Ureter (tissue), 1 donor: ENCODE measurements at places on chromosomes 12 and 14. TPM values are rescaled to one million over a fixed set of nuclear protein-coding genes. Genes with fewer than 3 reads are reported as not detected.

- DNase-seq = no peak
These were observed 65.7 kb downstream of the MOK start for GRCh38 chr14:102239231-102239630.

- no peak for DNase-seq
These were observed 479.8 kb downstream of the ZFP36L1 start for GRCh38 chr14:68312884-68313610.

The MYF5 gene
- not detected for total RNA-seq

DNA sequence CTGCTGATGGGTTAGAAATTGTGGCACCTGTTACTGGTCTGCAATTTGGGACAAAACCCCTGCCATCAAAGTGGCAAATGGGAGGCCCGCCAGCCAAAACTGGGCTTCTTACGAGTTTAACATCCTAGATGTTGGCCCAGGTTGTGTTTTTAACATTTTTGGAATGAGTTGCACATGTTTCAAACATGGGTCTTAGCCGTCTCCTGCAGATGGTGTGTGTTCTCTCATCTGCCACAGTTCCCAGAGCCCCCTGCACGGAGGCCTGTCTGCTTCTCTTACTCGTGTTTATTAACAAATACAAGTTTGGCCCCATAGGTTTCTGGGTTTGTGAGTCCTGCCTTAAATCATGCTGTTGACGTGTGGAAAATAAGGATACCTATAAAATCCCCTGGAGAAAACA is 46.5 kb downstream of the CACNA2D4 start:
- DNase-seq = no peak

The METAP2 gene
- total RNA-seq = 56.5 TPM

GRCh38 chr14:40623643-40624042 is 983.0 kb upstream of the LRFN5 start:
- DNase-seq = no peak

GRCh38 chr12:94429633-94430032 is 30.0 kb downstream of the CEP83 start:
- no peak for DNase-seq

DNA sequence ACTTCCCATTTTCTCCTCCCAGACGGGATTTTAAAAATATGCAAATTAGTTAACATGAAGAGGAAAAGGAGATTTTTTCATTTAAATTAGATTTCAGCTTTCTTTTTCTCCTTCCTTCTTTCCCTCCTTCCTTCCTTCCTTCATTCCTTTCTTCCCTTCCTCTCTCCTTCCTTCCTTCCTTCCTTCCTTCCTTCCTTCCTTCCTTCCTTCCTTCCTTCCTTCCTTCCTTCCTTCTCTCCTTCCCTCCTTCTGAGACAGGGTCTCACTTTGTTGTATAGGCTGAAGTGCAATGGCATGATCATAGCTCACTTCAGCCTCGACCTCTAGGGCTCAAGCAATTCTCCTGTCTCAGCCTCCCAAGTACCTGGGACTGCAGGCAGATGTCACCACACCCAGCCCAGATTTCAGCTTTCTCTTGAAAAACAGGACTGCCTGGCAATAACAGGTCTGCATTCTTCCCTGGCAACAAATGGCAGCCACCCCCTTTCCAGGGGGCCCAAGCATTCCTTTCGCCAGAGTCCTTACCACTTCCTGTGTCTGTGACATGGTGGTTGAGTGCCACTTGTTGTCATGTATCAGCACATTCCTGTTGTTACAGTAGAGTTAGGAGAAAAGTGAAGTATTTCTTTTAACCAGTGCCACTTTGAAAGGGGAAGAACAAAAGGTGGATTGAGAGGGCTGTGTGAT is 119.1 kb downstream of the PTPN11 start:
- no peak for DNase-seq

The GSG1 gene
- not detected for total RNA-seq

- DNase-seq = no peak
These were observed 108.5 kb downstream of the NRXN3 start for GRCh38 chr14:78278464-78279250.

GRCh38 chr12:82517808-82518207 is 159.5 kb downstream of the METTL25 start:
- no peak for DNase-seq

- DNase-seq = no peak
These were observed 190.3 kb upstream of the RASSF8 start for GRCh38 chr12:25768151-25768550.

The FAM181A gene
- not detected for total RNA-seq

DNA sequence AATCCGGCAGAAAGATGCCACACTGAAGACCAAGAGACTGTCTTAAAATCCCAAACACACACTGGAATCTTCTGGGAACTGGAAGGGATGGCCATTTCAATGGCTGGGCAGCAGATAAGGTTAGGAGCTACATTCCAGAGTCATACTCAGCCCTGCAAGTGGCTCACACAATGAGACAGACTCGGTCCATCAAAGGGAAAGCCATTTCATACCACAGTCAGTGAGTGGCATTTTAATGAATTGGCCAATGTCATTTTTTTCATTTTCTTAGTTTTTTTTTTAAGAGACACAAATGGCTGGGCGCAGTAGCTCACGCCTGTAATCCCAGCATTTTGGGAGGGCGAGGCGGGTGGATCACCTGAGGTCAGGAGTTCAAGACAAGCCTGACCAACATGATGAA is 17.9 kb downstream of the CIT start:
- no peak for DNase-seq

DNA sequence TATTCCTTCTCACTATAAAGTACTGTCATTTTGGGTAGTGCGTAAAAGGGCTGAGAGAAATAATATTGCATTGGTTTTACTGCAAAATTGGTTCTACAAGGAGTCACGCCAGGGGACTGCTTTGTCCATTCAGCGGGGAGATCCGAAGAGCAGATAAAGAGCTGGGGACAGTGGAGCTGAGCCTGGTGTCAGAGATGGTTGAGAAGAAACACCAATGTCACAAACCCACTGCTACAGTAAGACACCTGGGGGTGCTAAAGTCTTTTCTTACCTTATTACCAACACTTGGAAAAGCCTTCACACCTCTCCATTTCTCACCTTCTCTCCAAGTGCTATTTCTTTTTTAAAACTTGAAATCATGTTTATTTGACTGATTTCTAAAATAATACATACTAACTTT is 14.1 kb downstream of the IL31 start:
- no peak for DNase-seq

The FBLN5 gene
- 39.4 TPM for total RNA-seq

The NOC4L gene
- 25.0 TPM for total RNA-seq

DNA sequence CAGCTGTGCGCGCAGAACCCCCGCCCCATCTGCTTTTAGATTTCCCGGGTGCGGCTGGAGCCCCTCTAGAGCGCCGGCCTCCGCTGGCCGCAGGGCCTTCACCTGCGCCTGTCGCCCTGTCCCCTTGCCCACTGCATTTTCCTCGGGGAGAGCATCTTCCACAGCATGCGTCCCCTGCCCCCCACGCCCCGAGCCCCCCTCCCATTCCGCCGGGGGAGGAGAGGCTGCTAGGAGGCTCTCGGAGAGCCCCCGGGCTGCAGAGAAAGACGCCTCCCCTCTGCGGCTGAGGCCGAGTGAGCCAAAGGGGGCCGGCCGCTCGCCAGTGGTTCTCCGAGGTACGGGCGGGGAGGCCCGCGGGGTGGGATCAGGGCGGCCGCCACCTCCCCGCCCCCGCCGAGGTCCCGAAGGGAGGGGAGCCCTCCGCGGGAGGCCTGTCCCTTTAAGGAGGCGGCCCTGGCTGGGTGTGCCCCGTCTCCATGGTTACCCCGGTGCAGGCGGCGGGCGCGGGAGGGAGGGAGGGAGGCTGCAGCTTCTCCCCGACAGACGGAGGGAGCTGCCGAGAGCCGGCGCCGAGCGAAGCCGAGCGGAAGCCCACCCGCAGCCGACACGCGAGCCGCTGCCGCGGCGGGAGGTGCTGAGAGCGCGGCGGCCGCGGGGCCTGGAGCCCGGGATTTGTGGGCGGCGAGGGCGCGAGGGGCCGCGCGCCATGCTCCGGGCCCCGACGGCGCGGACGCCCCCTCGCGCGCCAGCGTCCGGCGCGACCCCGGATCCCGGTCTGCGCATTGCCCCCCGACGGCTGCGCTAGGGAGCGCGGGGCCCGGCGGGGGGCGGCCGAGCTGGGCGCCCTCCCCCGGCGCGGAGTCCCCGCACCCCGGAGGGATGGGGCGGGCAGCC is at the start of gene KCNH3:
Gene KCNH3 (plus strand): TSS at position 521 of the 894 bp plus-strand sequence. CDS start 387 bp downstream, outside the sequence.
- DNase-seq = peak; percentile 83

DNA sequence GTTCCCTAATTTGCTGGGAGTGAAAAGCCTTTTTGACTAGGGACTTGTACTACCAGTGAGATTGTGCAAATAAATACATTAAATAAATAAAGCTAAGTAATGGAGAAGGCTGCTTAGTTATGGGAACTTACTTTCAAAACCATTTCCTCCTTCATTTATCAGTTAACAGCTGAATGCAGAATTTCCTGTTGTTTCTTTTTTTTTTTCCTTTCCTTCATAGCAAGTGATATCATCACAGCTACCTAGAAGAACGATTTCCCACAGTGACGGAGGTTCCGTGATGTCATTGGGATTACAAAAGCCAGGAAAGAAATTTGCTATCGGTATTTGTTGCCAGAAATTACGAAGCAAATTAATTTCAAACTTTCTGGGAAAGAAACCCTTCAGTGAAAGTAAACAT is 42.1 kb upstream of the SOCS2 start:
- DNase-seq = no peak

The SERPINA5 gene
- 4.4 TPM for total RNA-seq

- DNase-seq = no peak
These were observed 58.1 kb downstream of the DAAM1 start for GRCh38 chr14:59246566-59246965.

The BICDL1 gene
- 17.2 TPM for total RNA-seq

DNA sequence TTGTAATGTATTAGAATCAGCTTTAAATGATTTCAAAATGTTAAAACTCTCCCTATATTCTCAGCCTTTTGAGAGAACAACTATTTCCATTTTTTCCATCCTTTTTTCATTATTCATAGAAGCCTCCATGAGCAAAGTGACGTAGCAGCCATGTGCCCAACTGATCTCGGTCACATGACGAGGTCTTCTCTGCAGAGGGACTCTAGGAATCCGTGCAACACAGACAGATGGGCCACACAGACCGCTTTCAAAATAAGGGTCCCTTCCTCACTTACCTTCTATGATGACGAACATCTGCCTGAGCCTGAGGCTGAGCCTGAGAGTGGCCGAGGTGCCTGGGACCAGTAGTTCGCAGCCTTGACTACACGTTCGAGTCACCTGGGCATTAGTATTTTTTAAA is 293.8 kb downstream of the FOXN3 start:
- DNase-seq = no peak

DNA sequence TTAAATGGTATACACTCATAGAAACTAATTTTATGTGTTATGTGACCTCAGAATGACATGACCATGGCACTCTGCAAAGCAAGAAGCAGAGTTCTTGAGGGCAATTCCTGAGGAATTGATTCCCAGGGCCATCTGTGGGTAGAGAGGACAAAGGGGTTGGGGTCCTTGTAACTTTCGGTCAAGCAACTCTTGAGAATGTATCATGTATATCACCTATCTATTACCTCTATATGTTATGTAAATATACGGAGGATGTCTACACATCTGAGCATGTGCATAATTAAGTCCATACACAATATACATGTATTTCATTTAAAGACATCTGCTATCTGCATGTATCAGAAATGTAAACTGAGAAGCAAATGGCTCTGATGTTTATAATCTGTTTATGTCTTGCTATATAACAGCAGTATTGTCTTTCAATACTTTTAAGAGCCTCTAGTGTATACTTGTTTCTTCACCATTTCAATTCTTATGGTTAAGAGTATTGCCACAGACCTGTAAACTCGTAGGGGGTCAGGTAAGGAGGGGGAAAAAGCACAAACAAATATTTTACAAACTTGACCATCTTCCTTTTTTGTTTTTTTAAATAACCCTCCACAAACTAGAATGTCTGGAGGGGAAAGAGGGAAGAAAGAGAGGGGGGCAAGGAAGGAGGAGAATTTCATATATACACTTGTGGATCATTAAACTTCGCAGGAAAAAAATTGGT is 4.5 kb downstream of the FOXA1 start:
- no peak for DNase-seq

DNA sequence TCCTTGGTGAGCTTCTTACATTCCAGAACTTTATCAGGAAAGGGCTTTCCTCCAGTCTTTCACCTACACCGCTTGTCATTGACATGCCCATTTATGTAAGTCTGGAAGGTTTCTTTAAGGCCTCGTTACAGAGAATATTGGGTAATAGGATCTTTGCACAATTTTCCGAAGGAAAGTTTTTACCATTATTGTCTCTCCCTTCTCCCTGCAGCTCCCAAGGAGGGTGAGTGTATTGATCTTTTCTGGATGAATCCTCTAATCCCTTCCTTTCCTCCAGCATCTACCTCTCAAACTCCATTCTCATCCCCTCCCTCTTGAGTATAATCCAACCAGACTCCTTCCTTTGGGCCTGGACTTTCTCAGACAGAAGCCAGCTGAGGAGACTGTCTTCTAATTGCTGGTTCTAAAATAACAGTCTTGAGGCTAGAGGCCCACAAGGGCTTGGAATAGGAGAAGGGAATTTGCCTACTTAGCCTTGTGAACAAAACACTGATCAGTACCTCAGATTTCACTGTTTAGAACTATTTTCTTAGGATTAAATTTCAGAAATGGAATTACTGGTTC is 21.8 kb downstream of the WNK1 start:
- DNase-seq = no peak

DNA sequence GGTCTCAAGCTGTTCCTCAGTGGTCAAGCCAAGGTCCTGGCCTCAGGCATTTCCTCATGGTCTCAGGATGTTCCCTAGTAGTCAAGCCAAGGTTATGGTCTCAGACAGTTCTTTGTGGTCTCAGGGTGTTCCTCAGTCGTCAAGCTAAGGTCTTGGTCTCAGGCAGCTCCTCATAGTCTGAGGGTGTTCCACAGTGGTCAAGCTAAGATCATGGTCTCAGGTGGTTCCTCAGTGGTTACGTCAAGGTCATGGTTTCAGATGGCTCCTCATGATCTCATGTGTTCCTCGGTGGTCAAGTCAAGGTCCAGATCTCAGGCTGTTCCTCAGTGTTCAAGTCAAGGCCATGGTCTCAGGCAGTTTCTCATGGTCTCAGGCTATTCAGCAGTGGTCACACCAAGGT is 540.1 kb downstream of the VRK1 start:
- DNase-seq = no peak

The EXOC3L4 gene
- total RNA-seq = 2.5 TPM
